Adipocyte (in vitro differentiated cells): ENCODE measurements at places on chromosomes 1 and 21.

DNA sequence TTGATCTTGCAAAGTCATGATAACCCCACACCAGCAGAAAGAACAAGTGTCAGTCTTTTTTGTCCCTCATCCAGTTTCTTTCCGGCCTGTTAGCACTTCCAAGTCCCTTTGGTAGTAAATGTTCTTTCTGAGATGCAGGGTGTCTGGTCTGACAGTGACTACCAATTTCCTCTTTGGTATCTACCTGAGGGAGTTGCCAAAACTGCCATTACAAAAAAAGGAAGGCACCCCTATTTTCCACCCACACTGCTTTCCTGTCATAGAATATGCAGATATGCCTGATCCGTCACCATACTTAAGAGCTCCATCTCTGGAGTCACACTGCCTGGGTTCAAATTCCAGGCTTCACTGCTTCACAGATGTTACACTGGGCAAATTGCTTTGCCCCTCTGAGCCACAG, 72.4 kb downstream of the ZNF281 start:
- DNase-seq = no peak

- DNase-seq = no peak
Observed at GRCh38 chr1:14745001-14745720, 146.7 kb downstream of the KAZN start.

- peak; percentile 87 for DNase-seq
Observed at GRCh38 chr1:187001198-187001889, 172.6 kb downstream of the PLA2G4A start.

GRCh38 chr1:228465571-228466146, 21.5 kb upstream of the RNF187 start:
- DNase-seq = no peak

DNA sequence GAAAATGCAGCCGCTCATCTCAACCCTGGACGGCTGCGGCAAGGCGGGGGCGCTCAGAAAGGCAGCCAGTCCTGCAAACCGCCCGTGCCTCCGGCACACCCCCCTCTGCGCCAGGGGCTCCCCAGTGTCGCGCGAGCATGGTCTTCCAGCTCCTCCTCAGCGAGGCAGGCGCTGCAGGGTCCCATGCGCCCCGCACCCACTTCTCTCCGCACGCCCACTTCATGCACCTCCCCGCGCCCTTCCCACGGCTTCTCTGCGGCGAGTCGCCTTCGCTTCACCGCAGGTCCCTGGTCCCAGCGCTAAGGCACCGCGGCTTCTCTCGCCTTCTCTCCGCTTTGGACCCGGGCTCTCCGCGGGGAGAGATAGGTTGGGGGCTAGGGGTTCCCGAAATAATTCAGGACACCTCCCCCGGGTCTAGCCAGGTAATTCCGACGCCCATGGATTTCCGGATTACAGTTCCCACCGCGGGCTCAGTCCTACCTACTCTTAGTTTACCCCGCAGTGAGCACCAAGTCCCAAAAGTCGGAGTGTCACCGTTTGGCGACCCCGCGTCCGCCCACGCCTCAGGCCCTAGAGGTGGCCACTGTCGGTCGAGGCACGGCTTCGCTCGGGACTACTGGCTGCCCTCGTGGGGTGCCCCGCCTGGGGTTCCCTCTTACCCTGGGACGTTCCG, 67.5 kb downstream of the SYT2 start:
- DNase-seq = peak; percentile 8

GRCh38 chr21:45373991-45374816, 30.8 kb upstream of the COL18A1 start:
- DNase-seq = no peak
